ENCODE measurements at places on chromosomes 3 and 15.

DNA sequence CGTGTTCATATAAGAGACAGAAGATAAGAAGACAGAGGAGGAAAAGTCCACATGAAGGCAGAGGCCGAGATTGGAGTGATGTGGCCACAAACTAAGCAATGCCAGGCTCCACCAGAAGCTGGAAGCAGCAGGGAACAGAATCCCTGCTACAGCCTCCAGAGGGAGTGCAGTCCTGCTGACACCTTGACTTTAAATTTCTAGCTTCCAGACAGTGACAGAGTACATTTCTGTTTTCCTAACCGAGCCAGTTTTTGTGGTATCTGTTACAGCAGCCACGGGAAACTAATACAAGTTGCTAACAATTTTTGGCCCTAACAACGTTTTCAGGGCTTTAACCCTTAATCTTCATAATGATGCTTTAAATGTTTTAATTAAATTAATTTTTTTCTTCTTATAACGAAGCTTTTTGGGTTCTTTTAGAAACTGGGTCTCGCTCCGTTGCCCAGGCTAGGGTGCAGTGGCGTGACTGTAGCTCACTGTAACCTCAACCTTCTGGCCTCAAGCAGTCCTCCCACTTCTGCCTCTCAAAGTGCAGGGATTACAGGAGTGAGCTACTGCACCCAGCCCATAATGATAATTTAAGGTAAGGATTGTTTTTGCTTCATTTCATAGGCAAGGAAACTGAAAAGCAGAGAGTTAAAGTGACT, 202.3 kb upstream of the PROK2 start:
- no peak for DNase-seq

DNA sequence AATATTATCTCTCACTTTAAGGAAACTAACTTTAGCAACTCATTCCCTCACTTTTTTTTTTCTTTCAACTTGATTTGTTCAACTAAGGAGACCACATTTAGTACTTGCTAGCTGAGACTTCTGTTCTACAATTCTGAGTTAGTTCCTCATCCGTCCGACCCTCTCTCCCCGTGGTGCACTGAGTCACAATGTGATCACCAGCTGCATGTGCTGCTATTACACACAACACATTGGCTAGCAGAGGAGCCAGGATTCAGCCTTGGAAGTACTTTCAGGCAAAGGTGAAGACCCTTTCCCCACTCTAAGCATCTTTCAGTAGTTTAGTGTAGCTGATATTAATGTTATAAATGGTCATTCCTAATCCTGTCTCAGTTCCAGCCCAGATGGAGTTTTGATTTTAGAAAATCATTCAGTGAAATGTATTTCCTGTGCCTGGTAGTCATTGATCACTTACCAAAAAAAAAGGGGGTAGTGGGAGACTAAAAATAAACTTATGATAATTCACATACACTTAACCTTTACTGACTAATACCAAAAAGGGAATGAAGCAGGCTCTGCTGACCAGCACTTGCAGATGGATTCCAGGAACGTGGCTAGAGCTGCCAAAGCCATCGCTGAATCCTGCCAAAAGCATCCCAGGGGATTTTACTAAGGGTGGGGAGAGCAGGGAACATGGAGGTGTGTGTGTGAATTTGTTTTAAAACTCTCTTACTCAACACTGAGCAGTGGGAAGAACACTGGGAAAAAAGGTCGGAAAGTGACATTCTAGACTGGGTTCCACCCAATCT, 424.8 kb downstream of the LPP start:
- DNase-seq: no peak

DNA sequence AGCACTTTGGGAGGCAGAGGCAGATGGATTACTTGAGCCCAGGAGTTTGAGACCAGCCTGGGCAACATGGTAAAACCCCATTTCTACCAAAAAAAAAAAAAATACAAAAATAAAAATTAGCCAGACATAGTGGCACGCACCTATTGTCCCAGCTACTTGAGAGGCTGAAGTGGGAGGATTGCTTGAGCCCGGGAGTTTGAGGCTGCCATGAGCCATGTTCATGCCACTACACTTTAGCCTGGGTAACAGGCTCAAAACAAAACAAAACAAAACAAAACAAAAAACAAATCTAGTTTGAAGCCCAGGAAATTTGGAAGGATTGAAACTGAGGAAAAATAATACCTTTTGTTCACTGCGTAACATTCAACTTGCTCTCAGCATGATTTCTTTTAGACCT, 16.6 kb downstream of the TMOD3 start:
- no peak for DNase-seq

DNA sequence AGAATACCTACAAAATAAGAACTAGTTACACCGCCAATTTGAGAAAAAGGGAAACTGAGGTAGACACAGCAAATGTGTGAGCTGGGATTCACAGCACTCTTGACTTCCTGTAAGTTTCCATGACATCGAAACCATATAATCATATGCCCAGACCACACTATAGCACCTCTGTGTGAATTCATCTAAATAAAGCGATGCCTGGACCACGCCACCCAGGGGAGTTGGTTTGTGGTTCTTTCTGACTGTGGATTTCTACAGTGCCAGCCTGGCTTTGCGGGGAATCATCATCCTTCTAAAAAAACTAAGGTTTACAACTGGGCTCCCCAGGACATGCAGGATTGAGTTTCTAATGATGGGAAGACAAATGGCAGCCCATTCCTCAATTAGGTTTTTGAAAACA, 23.5 kb upstream of the CA12 start:
- DNase-seq: no peak

DNA sequence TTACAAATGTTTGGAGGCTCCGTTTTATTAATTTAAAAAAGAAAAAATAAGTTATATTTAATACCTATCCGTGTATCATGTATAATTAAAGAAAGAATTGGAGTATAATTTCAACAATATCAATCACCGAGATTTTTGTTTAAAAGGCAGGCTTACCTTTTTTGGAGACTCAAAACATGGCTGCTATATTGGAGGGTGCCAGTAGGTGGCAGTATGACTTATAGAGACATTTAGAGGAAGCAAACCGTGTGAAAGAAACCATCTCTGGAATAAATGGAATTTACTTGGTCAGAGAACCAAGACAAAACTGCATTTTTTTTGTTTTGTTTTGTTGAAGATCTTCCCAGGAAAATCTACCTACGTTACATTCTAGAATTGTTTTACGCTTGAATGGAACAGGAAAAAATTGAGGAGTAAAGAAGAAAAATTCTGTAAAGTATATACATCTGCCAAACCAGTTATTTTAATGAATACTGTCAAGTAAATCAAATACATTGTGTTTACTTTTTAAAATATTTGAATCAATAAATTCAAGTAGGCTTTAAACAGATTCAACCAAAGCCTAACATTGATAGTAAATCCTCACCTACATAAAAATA, 802.6 kb upstream of the ALCAM start:
- peak; percentile 34 for DNase-seq

DNA sequence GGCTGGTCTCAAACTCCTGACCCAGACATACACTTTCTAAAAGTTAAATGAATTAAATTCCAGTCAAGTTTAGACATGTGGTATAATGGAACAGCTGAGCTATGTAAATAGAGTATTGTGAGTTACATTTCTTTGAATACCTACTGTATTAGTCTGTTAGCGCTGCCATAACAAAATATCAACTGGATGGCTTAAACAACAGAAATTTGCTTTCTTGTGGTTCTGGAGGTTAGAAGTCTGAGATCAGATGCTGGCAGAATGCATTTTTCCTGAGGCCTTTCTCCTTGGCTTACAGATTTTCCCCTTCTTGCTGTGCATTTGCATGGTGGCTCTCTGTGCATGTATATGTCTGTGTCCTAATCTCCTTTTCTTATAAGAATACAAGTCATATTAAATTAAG, 101.5 kb upstream of the TGFBR2 start:
- no peak for DNase-seq

DNA sequence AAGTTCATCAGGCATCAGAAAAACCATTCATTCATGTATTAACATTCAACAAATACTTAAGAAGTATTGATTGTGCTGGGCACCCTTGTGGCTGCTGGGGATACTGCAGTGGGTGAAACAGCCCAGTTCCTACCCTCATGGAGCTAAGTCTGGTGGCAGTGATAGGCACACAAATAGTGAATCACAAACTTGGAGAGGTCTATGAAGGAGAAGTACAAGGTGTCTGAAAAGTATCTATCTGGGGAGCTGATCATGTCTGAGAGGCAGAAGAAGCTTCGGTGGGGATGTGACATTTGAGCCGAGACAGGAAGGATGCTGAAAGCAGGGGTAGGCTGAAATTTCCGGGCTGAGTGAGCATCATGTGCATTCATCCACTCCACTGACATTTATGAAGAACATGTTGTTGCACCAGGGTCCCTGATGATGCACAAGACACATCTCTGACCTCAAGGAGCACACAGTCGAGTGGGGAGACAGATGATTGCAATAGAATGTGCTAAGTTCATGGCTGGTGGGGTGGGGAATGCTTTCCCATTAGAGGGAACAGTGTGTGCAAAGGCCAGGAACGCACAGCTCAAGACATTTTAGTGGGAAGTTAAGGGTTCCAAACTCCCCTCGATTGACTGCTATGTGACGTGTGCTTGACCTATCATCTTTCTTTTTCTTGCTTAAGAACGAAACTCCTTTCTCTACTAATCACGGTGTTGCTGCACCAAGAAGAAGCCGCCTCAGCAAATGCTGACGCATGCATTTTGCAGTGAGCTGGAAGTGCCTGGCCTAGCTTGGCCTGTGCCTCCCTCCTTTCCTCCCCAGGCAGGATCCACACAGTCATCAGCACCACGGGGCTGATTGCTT, 309.1 kb upstream of the ICE2 start:
- no peak for DNase-seq

- no peak for DNase-seq
Measured at GRCh38 chr3:16816048-16816780, 68.5 kb upstream of the PLCL2 start.

GRCh38 chr3:150761831-150762661, 923 bp downstream of the SIAH2 start:
- DNase-seq: peak; percentile 73

Data from NCI-H2081 (cell line).